ENCODE measurements at places on chromosomes 5 and 9.

DNA sequence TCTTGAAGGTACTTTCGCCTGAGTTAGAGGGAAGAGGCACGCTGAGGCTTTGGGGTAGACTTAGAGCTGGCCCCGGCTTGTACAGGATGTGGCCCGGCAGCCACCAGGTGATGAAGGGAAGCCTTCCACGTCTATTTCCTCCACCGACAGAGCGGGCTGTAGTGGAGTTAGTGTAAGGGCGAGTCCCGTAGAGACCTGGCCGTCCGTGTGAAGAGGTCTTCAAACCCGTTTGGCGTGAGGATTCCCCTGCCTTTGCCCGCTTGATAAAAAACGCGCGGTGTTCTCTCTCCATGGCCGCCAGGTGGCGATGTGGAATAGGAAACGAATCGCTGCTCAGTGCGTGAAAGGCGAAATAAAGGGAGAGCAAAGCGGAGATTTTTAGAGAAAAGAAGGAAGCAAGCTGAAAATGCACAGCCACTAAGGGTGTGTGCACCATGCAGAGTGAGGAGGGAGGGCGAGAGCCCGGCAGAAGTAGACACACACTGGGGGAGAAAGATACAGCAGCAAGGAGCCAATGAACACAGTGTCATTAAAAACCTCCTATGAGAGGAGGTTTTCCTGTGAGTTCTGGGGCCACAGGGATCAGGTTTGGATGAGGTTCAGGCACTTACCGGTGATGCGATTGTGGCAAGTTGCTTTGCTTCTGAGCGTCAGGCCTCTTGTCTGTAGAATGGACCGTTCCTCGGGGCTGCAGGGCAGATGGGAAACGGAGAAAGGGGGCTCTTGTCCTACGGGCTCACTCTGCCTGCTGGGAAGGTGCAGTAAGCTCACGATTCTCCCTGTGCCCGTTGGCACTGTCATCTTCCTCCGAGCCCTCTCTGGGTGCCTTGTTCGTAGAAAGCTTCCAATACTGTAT lies 34.2 kb downstream of the STC2 start:
- DNase-seq: peak; percentile 53

GRCh38 chr9:35609001-35609819 lies 4.1 kb downstream of the TESK1 start:
- no peak for DNase-seq

DNA sequence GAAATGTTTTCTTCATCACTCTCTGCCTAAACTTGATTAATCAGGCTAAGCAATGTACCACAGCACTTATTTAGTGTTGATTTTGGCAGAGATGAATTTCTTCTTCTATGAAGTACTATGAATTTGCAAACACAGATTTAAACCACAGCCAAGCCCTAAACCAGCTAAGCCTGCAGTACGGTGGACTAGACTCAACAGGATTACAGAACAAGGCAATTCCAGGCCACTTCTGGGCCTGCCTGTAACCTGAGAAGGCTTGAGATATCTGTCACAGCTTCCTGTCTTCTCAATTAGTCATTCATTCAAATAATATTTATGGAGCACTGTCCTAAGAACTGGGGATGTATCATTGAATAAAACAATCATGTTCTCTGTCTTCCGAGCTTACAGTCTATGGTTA lies 32.4 kb upstream of the CAST start:
- DNase-seq: no peak

DNA sequence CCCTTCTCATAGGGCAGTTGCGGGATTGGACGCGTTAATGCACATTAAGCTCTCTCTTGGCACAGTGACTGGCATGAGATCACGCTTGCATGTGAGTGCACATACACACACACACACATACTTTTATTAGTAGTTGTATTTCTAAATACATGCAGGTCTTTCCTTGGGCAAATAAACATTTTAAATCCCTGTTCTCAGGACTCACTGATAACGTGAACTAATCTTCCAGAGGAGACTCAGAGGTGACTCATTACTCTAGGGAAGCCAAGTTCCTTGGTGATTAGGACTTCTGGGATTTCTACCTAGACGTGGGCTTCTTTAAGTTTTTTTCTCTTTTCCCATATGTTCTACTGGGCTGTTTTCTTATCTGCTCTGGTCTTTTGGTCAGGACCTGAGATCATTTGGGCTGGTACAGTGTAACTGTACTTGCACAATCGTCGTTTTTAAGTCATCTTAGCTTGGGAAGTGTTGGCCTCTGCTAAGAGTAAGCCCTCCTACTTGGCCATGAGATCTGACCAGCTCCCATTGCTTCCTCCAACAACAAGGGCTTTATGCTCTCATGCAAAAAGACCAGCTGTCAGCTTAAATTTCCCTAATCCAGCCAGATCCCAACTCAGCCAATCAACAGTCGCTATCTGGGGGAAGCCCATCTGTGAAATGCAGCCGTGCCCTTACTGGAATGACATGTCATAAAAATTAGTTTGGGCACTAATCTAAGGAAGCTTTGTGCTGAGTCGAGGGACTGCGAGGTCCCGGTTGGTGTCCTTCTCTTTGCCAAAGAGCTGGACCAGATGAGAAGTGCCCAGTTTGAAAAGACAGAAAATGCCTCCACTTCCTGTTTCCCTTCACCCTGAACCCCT lies 176.4 kb upstream of the ANKRD55 start:
- DNase-seq: no peak

DNA sequence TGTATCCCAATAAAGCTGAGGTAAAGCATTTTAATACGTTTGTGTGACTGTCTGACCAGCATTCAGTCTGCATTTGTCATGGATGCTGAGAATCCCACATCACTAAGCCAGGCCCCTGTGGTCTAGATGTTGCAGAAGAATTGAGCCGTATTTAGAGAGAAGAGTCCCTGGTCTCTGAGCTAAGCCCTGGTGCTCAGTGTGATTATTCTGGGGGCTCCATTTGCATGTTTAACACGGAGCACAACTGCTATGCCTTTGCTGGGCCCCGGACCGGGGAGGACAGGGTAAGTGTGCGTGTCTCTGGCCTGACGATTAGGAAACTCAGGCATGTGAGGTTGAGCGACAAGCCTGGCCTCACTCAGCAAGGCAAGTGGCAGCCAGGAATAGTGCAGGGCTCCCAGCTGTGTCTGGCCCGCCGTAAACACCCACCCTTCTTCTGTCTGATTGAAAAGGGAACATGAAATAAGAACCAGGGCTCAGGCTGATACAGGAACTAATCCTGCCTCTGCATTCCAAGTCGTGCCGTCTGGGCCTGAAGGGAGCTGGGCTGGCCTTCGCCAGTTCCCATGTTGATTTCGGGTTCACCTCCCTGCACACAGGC lies 22.3 kb downstream of the FAM78A start:
- no peak for DNase-seq

GRCh38 chr9:128706671-128707381 lies 4.5 kb downstream of the PKN3 start:
- DNase-seq: no peak

GRCh38 chr5:112232667-112233066 lies 186.4 kb downstream of the EPB41L4A start:
- no peak for DNase-seq

GRCh38 chr9:82149501-82149946 lies 161.0 kb downstream of the SPATA31D1 start:
- no peak for DNase-seq

DNA sequence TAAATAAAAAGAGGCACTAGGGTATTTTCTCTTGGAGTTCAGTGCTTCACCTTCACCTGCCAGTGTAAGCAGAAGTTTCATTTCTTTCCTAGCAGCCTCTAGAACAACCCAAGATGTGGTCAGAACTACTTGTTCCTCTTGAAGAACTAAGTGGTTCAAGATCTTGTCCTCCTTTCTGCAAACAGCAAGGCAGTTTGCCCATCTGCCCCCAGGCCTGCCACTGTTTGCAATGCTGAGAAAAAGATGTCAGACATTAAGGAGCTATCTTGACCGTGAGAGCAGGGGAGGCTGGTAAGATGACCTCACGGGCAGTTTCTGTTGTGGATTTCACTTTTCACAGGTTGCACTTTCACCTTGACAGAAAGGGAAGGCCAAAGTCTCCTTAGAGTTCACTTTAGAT lies 52.0 kb upstream of the KLF4 start:
- DNase-seq: no peak

- no peak for DNase-seq
These were observed 77.0 kb downstream of the SMIM23 start for GRCh38 chr5:171862624-171863023.

DNA sequence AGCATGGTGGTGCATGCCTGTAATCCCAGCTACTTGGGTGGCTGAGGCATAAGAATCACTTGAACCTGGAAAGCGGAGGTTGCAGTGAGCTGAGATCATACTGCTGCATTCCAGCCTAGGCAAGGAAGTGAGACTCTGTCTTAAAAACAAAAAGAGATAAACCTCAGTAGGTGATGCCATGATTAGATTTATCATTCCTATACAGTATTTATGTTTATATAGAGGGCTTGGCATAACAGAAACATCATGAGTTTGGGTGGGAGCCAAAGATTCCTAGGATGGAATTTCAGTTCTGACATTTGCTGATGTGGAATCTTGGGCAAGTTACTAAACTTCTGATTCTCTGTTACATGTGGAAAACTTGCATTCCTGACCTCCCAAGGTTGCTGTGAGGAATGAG lies 22.3 kb downstream of the RFK start:
- DNase-seq: no peak

DNA sequence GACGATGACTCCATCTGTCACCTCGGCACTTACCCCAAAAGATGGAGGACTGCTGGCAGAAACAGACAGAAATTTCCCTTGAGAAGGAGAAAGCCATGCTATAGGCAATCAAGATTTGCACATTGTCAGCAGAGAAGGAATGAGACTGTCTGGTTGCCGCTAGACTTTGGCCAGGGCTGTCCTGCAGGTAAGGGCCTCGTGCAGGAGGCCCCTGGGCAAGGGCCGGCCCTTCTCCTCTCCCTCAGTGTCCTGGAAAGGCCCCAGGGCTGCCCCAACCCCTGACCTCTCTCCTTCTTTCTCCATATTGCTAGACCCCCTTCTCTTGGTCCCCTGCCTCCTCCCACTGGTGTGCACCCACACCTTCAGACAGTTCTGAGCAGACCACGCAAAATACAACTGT lies 14.6 kb upstream of the KCNIP1 start:
- no peak for DNase-seq
